ENCODE measurements at places on chromosomes 2 and 18. TPM values are rescaled to one million over a fixed set of nuclear protein-coding genes. Genes with fewer than 3 reads are reported as not detected.

DNA sequence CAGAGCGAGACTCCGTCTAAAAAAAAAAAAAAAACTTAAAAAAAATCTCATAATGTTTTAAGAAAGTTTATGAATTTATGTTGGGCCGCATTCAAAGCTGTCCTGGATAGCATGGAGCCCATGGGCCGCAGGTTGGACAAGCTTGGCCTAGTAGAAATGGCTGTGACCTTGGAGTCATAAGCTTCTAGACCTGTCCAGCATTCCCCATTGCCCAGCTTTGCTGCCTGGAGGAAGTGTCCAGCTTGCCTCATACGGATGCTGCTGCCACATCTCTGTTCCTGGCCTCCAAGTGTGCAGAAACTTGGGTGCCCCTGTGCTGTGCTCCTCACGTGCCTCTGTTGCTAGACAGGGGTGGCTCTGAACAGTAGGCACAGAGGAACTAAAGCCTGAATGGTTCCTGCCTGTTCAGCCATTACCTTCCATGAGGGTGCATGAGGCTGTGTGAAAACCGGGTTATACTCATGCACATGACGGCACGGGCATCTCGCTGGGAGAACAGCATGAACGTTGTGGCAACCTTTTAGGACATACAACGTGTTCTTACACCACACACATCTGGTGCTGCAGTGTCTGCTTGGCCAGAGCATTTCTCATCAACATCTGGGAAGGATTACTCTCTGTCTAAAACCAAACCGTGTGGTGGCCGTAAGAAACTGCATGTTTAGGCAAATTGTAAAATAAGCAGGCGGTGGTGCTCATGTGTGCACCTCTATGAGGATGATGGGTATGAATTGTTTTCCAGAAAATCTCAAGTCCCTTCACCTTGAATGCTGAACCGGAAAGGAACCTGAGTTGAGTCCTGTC lies 38.2 kb downstream of the FHOD3 start:
- no peak for DNase-seq

- DNase-seq: no peak
These were observed 53.1 kb downstream of the SLC39A10 start for GRCh38 chr2:195709901-195710806.

Gene HOXD8
- total RNA-seq: 14.4 TPM

Gene FLACC1
- 6.1 TPM for total RNA-seq

- no peak for DNase-seq
These were observed 84.7 kb downstream of the ASAP2 start for GRCh38 chr2:9291331-9291730.

- no peak for DNase-seq
These were observed 49.4 kb downstream of the BCL11A start for GRCh38 chr2:60504049-60504448.

Gene PLA2R1
- 28.8 TPM for total RNA-seq

Gene POLR1B
- 13.5 TPM for total RNA-seq

Gene RTKN
- total RNA-seq: 27.7 TPM

DNA sequence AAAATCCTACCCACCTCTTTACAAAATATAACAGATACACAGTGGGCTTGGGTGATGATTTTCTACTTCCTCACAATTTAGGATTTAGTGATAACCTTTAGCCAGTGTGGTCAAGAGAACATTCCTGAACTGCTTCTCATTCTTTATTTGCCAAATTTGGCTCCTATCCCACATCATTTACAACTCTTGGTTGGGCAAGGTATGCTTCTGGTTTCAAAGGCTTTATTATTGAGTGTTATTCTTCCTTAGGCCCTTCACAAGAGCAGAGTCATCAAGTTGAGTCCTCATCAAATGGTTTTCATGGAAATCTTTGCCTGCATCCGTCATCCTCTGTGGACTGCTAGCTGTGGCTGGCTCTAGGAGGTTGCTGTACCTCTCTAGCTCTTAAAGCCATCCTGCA lies 472.0 kb upstream of the ETAA1 start:
- DNase-seq: no peak

GRCh38 chr2:118848381-118849225 lies 1.2 kb upstream of the EN1 start:
- DNase-seq: no peak

- DNase-seq: no peak
These were observed 53.6 kb downstream of the GALNT1 start for GRCh38 chr18:35635170-35635569.

DNA sequence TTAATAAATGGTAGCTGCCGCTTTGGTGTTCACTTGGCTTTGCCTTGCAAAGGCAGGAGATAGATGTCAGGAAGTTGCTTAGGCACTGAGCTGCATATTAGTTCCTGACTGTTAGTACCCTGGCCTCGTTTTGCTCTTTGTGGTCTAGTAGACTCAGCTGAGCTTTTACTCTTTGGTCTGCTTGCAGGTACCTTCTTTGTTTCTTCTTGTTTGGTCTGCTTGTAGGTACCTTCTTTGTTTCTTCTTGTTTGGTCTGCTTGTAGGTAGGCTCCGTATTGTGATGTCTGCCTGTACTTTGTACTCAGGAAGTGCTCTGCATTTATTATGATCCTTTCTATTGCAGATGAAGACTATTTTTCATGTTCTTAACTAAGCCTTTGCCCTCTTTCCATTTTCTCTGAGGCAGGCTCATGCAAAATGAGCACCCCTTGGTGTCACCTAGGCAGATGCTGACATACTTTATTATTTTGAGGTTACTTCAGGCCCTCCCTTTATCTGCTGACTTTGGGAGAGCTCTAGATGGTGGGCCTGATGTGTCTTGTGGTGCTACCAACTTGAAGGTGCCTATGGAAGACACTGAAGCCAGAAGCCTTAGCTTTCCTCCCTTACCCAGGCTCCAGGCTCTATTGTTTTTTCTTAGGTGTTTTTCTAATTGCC lies 6.0 kb downstream of the RPIA start:
- no peak for DNase-seq

Gene SNORC
- total RNA-seq: 1.7 TPM

DNA sequence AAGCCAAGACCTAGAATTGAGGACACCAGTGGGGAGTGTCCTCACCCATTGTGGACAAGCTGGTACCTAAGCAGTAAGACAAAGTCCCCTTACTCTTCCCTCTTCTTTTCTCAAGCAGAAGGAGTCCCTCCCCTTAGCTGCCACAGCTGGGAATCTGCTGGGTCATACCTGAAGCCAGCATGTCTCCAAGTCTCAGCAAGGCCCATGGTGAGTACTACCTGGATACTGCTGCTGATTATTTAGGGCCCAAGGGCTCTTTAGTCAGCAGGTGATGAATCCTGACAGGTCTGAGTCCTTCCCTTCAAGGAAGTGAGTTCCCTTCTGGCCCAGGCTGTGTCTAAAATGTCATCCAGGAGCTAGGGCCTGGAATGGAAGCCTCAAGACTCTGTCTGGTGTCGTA lies 198.6 kb upstream of the STK17B start:
- no peak for DNase-seq

Gene DCC
- total RNA-seq: not detected

GRCh38 chr2:238286551-238286950 lies 1.9 kb downstream of the PER2 start:
- DNase-seq: peak; percentile 88

DNA sequence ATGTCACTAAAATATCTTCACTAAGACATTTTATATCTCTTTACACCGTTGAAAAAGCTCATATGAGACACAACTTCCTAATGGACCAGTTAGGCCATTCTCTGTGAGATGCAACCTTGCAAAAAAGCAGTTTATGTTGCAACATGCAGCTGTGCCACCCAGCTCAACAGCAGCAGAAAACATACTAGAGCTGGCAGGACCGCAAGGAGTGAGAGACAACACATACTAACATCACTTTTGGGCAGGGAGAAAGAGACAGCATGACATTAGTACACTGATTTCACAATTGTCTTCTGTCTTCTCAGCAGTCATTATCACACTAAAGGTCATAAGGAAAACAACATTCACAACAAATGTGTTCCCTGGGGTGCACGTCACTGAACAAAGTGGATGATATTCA lies 122.9 kb downstream of the EPB41L3 start:
- no peak for DNase-seq

DNA sequence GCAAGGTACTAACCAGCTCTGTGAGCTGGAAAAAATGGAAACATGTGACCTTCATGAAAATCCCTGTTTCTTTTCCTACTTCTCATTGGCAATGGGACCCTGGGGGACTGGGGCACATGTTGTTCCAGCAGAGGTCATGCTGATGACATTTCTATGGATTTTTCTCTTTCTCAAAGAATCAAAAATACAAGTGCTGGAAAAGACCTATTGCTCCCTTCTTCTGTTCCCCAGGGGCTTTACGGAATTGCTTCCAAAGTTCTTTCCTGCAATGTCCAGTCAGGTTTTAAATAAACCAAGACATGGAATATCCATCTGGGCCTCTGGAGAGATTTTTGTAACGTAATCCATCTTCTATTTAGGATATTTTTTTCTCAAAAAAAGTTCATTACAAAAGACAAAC lies 1006.1 kb upstream of the CELF4 start:
- DNase-seq: no peak

DNA sequence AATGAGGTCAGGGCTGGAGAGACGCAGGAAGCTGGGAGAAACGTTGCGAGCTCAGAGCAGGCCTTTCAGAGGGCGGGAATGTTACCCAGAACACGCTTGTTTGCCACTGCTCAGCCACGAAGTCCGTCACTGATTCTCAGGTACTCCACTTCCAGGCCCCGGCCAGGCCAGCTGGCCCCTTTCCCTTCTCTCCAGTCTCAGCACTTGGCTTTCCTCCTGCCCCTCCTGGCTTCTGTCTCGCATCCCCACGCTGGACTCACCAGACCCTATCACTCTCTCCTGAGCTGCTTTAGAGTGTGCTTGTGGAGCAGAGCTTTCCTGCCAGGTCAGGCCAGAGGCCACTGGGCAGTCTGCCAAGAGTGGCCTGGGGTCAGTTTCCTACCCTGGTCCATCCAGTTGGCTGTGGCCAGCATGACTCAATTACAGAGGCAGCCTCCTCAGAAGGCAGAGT lies 151.4 kb downstream of the TWIST2 start:
- DNase-seq: no peak

GRCh38 chr2:101596333-101596732 lies 101.2 kb upstream of the MAP4K4 start:
- no peak for DNase-seq

Gene MCM6
- 12.2 TPM for total RNA-seq

Gene ARHGAP28
- 8.6 TPM for total RNA-seq

DNA sequence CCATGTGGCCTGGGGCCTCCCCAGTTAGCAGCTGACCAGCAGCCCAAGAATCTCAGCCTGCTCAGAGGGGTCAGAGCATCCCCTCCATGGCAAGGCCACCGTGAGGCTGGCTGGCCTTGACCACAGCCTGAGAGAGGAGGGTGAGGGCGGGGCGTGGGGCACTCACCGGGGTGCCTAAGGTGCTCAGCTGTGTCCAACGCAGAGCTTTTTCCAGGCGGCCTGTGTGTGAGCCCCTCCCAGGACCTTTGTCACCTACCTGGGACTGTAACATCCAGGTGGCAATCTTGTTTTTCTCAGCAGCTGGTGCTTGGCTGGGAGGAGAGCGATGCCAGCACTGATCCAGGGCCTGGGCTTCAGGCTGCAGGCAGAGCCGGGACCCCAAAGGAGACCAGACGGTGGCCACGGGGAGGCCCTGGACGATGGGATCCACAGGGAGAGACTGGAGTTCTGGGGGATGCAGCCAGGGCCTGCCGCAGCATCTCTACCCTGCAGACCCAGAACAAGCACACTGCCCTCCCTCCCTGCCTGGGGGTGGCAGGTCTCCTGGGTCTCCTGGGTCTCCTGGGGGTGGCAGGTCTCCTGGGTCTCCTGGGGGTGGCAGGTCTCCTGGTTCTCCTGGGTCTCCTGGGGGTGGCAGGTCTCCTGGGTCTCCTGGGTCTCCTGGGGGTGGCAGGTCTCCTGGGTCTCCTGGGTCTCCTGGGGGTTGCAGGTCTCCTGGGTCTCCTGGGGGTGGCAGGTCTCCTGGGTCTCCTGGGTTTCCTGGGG lies 12.3 kb downstream of the SNED1 start:
- peak; percentile 62 for DNase-seq

- DNase-seq: no peak
These were observed 8.4 kb upstream of the INO80C start for GRCh38 chr18:35506024-35506712.

- DNase-seq: no peak
These were observed 39.9 kb downstream of the REEP1 start for GRCh38 chr2:86297382-86298147.

- DNase-seq: no peak
These were observed 7.7 kb downstream of the OTX1 start for GRCh38 chr2:63058144-63058920.

- no peak for DNase-seq
These were observed 36.1 kb upstream of the ANKRD62 start for GRCh38 chr18:12057419-12058039.

Gene PXDN
- 100 TPM for total RNA-seq

Gene RELCH
- 31.6 TPM for total RNA-seq

GRCh38 chr2:127542231-127542630 lies 6.7 kb downstream of the MYO7B start:
- no peak for DNase-seq

DNA sequence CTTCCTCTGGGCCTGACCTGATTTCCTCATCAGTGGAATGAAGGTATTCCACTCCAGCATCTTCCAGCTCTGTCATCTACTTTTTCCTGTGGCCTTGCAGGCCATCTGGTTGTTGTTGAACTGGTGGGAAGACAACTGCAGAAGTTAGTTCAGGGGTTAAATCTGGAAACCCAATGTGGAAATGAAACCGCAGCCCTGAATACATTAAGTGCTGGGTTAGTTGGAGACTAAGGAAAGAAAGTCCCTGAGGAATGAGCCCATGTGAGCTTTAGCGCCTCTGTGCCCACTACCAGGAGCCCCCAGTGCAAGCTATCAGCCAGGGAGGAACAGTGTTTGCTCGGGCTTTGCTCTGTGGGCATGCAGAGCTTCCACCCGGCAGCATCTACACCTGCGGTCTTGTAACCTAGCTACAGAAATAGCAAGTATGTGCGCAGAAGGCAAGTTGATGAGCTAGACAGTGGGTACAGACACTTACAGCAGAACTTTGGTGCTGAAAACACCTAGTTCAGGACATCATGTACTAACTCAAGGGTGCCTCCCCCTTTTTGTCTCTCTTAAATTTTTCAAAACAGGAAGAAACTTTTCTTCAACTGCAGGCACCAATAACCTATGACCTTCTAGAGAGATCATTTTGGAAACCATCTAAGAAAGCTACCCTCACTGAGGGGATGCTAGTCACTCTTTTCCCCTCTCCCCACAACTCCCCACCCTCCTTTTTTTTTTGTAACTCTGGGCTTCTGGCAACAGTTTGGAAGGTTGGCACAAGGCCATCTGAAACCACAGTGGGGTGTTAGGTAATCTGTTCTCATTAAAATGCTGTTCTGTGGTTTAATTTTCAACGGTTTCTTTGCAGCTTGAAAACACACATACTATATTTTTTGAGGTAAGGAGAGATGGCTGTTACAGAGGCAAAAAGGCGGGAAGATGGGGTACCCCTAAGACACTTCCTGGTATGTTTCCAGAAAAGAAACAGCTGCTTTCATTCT lies 18.3 kb upstream of the CXCR4 start:
- no peak for DNase-seq

DNA sequence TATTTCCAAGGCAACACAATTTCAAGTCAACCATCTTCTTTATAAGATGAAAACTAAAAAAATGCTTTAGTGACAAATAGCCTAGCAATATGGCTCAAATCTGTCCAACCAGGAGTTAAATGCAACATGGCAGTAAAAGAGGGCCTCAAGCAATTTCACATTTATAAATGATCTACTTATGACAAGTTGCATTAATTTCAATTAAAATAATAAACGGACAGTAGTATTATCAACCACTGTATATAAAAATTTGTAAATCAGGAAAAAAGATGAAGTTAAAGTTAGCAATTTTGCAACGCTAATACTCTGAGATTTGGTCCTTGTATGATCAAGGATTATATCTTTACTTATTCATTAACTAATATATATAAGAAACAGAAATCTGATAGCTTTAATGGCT lies 19.3 kb downstream of the CCDC88A start:
- no peak for DNase-seq

Data from aorta (tissue), 5 donors.